ENCODE measurements at places on chromosomes 12 and 14. TPM values are rescaled to one million over a fixed set of nuclear protein-coding genes. Genes with fewer than 3 reads are reported as not detected.

Gene TAS2R9
- total RNA-seq: 0.69 TPM

Gene SOX5
- total RNA-seq: 21.2 TPM

Gene PZP
- 0.43 TPM for total RNA-seq

Gene SLC48A1
- total RNA-seq: 7.9 TPM

Gene ANKLE2
- 26.4 TPM for total RNA-seq

Gene SLC2A14
- 1.2 TPM for total RNA-seq

Gene ATL1
- 0.42 TPM for total RNA-seq

Gene IFNG-AS1
- total RNA-seq: not detected

Gene TESPA1
- total RNA-seq: 0.26 TPM

Gene GYS2
- not detected for total RNA-seq

Gene CPNE6
- 2.0 TPM for total RNA-seq

Gene CLEC1B
- total RNA-seq: not detected

Gene DLGAP5
- 2.6 TPM for total RNA-seq

Gene CIROP
- total RNA-seq: 0.41 TPM

Gene A2ML1
- total RNA-seq: 0.52 TPM

Gene SOAT2
- not detected for total RNA-seq

Gene NUDT14
- total RNA-seq: 21.1 TPM

Gene C12orf54
- 0.73 TPM for total RNA-seq

Gene MYBPC1
- 4.0 TPM for total RNA-seq

Gene IQSEC3
- total RNA-seq: 1.4 TPM

Gene OR10G3
- total RNA-seq: 1.3 TPM

Gene GLS2
- total RNA-seq: 1.8 TPM

Gene CMKLR1
- 0.25 TPM for total RNA-seq

Gene BTG1
- total RNA-seq: 47.4 TPM

Gene LTBR
- 81.0 TPM for total RNA-seq

Gene MANSC1
- 4.0 TPM for total RNA-seq

Gene IKBIP
- total RNA-seq: 7.1 TPM

Gene BHLHE41
- total RNA-seq: 0.52 TPM

Gene CCDC175
- total RNA-seq: not detected

Gene LTB4R
- 2.3 TPM for total RNA-seq

Gene EPYC
- not detected for total RNA-seq

Gene CELA1
- not detected for total RNA-seq

Gene IL26
- total RNA-seq: not detected

Gene DPPA3
- total RNA-seq: not detected

Gene NANOG
- 0.14 TPM for total RNA-seq

Gene TAS2R8
- total RNA-seq: 0.38 TPM

Gene CARMIL3
- 25.9 TPM for total RNA-seq

Gene CLEC9A
- total RNA-seq: 0.52 TPM

Gene WNT1
- not detected for total RNA-seq

Gene TEX52
- total RNA-seq: not detected

Gene FGF6
- not detected for total RNA-seq

Gene RPGRIP1
- total RNA-seq: not detected

Gene NTS
- not detected for total RNA-seq

Gene TBC1D30
- 0.59 TPM for total RNA-seq

Gene LUM
- total RNA-seq: 0.76 TPM

Gene PLD4
- total RNA-seq: 0.71 TPM

Gene PPP4R4
- total RNA-seq: 4.4 TPM

Gene CCDC177
- 3.2 TPM for total RNA-seq

Gene GPR68
- 1.5 TPM for total RNA-seq

Gene SERPINA5
- total RNA-seq: 0.91 TPM

Gene KIF26A
- total RNA-seq: 0.53 TPM

Gene CCDC197
- total RNA-seq: not detected

Gene TOMM20L
- not detected for total RNA-seq

Measured in motor neuron (in vitro differentiated cells).